ENCODE measurements at places on chromosomes 6 and 20. TPM values are rescaled to one million over a fixed set of nuclear protein-coding genes. Genes with fewer than 3 reads are reported as not detected.

DNA sequence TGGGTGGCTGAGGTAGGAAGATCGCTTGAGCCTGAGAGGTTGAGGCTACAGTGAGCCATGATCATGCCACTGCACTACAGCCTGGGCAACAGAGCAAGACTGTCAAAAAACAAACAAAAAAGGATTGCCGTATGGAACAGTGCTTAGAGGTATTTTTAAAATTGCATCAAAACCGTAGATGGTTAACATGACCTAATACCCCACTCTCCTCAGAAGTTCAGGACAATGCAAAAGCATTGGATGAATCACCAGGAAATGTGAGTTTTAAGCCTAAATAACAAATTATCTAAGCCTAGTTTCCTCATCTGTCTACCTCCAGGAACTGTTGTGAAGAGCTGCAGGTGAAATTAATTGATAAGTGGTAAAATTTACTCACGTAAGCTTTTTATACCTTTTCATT, 123.8 kb upstream of the ID4 start:
- no peak for DNase-seq

DNA sequence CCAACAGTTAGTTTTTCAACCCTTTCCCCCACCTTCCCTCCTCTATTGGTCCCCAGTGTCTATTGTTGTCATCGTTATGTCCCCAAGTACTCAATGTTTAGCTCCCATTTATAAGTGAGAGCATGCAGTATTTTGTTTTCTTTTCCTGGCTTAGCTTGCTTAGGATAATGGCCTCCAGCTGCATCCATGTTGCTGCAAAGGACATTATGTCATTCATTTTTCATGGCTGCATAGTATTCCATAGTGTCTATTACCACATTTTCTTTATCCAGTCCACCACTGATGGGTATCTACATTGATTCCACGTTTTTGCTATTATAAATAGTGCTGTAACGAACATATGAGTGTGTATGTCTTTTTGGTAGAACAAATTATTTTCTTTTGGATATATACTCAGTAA, 55.3 kb upstream of the HIVEP1 start:
- no peak for DNase-seq

- DNase-seq: no peak
These were observed 3.2 kb downstream of the TNFAIP3 start for GRCh38 chr6:137870308-137870644.

DNA sequence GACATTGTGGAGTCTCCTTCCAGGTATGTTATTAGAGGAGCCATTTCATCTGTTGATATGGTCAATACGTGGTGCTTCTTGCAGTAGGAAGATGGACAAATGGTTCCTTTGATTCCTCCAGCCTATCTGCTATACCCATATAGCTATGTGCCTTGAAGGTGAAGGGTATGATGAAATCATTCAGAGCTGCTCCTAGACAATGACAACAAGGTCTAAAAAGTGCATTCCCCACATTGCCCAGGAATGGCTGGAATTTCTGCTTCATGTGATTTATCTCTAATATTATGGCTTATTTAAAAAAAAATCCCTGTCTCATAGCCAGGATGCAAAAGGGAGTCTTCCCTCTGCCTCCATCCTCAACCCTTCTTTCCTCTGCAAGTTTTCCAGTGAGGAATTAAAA, 14.1 kb downstream of the DAAM2 start:
- no peak for DNase-seq

GRCh38 chr6:132165677-132166076, 214.5 kb upstream of the CCN2 start:
- DNase-seq: no peak

GRCh38 chr6:170018936-170019817, 267.8 kb downstream of the ERMARD start:
- no peak for DNase-seq

DNA sequence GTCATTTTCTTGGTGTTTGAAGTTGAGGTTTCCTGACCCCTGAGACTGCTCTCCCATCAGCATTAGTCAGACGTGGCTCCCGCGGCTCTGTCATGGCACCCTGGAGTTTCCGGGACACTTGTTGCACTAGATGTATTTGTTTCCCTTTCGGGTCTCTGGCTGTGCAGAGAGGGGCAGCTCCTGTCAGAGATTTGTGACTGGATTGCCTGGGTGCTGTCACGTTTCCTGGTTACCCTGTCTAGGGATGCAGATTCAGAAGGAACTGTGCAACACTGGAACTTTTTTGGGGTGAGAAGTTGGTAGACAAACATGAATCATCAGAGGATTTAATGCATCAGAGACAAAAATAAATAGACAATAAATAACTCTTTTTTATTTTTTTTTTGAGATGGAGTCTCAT, 431.8 kb upstream of the MAN1A1 start:
- no peak for DNase-seq

DNA sequence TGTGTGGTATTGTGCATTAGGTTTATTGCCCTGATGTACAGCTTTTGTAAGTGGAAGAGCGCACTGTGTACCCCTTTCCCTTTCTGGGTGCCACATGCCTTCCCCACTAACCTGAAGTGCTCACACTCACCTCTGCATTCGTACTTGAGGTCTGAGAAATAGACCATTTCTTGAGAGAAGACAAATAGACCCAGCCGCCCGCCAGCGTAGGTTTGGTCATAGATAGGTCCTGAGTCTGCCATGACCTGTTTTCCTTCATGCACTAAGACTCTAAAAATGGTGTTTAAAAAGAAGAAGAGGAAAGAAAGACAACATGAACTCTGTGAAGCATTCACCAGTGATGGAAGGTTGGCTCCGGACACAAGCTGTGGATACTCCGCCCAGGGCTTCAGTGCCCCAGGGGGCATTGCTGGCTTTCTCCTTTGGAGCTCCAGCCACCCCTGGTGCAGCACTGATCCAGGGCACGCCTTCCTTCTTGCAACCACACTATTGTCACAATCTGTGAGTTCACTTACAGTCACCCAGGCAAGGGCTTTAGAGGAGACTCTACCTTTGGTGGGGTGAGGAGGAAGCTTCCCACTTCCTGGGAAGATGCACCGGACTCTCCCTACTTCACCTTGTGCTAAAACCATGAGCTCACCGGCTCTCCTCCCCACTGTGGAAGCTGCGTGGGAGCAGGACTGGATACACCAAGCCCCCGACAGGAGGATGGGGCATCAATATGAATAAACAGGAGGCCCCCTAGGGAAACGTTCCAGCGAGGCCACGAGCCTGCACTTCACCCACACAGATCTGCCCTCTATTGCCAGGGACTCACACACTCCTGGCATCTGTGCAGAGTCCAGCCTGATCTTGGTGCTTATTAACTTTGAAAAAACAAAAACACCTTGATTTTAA, 33.3 kb downstream of the THBS2 start:
- no peak for DNase-seq

GRCh38 chr6:41428996-41429421, 93.6 kb downstream of the NCR2 start:
- no peak for DNase-seq

The ULBP1 gene
- 0.41 TPM for total RNA-seq

The MLN gene
- total RNA-seq: not detected

The MCHR2 gene
- total RNA-seq: not detected

The ENPP1 gene
- total RNA-seq: 34.8 TPM

Data from activated T-helper 2 cell treated with anti-CD3 and anti-CD28 coated beads, Interferon-gamma antibody, Interleukin-2, Interleukin-4, amounts not matched to agents 10 μg/mL and 5 μg/mL and 100 μg/mL, durations not matched to agents 14 hours and 24 hours and 36 hours (primary cell).